ENCODE measurements at places on chromosomes 7 and 10.

DNA sequence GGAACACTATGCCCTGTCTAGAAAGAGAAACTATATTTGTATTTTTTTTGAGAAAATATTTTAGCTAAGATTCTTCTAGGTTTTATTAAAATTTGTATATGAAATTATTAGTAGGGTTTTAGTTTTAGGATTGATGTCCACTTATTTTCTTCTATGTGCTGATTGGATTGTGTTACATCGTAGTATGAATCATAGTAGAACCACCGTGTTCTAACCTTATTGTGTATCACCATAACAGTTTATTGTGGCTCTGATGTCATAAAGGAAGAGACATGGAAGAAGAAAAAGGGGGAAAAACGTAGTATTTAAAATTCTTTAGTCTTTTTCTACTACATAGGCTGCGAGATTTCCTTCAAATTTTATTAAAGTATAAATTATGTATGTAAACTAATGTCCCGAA is 1.9 kb downstream of the AGBL3 start:
- DNase-seq = no peak

DNA sequence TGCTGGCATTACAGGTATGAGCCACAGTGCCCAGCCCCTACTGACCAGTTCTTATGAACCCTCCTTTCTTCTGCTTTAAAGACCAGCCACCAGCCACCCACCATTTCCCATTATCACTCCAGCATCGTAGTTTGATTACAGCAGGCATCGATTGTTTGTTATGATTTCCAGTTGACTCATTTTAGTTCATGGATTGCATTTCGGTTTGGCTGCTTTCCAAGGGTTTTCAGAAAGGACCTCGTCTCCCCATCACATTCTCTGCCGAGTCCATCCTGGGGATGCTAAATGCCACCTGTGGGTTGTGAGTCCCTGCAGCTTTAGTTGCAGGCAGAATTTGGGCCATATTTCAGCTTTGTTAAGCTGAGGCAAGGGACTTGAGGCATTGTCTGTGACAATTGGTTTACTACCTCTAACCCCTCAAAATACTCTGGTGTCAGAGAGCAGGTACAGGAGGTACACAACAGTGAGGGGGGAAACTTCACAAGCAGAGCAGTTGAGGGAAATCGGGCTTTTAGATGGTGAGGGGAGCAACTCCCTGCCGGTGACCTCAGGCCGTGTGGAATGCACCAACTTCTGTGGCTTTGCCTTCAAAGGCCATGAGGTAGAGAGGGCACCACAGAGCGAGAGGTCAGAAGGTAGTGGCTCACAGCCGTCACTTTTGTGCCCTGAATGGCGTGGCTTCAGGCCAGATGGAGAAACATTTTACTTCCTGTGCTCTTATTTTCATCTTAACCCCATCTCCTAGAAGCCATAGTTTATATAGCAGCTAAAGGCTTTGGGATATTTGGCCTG is 203.8 kb downstream of the CCDC3 start:
- DNase-seq = no peak

DNA sequence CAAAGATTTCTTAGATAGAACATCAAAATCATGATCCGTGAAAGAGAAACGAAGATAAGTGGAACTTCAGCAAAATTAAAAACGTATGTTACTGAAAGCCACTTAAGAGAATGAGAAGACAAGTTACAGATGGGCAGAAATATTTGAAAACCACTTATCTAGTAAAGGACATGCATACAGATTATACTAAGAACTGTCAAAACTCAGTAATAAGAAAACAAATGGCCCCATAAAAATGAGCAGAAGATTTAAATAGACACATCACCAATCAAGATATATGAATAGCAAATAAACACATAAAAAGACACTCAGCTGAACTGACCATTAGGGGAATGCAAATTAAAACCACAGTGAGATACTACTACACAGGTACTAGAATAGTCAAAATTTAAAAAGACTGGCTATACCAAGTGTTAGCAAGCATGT is 343.7 kb downstream of the PTEN start:
- no peak for DNase-seq

DNA sequence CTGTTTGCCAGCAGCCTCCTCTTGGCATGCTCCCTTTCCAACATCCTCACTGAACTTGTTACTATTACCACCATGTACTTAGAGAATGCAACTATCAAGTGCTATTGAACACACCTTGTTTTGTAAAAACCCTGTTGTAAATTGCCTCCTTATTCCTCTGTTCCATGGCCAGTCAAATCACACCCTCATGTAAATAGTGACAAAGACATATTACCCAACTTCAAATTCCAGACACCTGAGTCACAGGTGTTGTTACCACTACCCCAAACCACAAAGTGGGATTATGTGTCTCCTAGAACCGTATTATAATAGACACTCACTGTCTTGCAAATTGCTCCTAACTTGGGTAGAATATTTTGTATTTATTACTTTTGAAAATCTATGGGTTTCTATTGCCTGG is 263.2 kb upstream of the C7orf33 start:
- peak; percentile 77 for DNase-seq

DNA sequence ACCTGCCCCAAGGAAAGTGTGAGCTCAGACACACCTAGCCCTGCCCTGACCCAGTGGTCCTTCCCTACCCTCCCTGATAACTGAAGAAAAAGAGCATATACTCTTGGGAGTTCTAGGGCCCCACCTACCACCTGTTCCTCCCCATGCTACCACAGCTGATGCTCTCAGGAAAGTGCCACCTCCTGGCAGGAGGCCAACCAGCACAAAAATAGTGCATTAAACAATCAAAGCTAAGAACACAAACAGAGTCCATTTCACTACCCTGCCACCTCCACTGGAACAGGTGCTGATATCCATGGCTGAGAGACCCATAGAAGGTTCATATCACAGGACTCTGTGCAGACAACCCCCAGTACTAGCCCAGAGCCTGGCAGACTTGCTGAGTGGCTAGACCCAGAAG is 288.6 kb upstream of the PHF14 start:
- DNase-seq = no peak

- no peak for DNase-seq
These were observed 163.1 kb downstream of the AUTS2 start for GRCh38 chr7:69761290-69761922.

GRCh38 chr7:53209129-53209528 is 173.7 kb downstream of the POM121L12 start:
- DNase-seq = no peak

DNA sequence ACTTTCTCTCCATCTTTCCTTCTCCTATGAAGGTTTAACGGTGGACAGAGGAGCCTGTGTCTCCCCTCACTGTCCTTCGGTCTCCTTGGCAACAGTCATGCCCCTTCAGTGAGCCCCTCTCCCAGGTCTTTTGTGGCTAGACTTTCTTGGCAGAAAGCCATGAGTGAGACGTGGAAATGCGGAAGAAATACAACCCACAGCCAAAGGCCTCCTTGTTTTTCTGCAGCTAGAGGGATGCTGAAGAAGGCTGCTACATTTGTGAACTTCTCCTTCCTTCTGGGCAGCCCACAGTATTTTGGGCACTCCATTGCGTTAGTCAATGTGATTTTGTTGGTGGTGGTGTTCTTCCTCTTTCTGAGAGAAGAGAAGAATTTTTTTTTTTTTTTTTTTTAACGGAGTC is 333.7 kb upstream of the PODXL start:
- DNase-seq = no peak

- DNase-seq = no peak
These were observed 41.5 kb downstream of the AHR start for GRCh38 chr7:17339952-17340351.

GRCh38 chr7:1172666-1173523 is 12.9 kb upstream of the ZFAND2A start:
- no peak for DNase-seq

GRCh38 chr10:665579-666091 is 23.8 kb downstream of the DIP2C start:
- DNase-seq = no peak

DNA sequence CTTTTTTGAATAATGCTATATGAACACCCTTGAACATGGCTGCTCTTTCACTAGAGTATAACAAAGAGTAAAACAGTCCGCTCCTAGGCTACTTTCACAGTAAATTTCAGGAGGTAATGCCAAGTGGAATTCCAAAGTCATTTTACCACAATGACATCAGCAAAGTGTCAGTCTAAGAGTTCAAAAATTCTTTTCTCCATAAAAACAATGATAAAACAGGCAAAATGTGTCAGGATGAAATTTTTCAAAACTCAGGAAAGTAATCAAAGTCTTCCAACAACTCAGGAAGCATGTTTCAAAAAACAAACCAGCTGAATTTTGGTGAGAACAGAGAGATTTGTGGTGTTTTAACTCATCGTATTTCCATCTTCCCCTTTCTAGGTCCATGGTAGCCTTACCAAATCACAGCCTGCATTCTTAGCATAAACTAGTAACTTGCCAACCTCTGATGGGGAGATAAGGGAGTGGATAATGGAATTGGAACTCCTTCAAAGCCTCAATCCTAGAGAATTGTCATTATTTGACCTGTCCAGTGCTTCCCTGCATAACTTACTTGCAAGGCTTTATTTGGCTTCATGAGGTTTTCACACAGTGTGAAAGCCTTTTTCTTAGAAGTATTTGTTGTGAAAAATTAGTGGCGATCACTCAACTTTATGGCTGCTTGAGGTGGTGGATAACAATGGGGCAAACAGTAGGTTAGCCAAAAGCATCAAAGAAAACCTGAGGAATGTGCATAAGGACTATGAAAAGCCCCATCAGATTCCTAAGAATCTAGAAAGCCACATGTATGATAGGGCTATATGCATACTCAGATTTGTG is 302.7 kb downstream of the HDAC9 start:
- DNase-seq = no peak

DNA sequence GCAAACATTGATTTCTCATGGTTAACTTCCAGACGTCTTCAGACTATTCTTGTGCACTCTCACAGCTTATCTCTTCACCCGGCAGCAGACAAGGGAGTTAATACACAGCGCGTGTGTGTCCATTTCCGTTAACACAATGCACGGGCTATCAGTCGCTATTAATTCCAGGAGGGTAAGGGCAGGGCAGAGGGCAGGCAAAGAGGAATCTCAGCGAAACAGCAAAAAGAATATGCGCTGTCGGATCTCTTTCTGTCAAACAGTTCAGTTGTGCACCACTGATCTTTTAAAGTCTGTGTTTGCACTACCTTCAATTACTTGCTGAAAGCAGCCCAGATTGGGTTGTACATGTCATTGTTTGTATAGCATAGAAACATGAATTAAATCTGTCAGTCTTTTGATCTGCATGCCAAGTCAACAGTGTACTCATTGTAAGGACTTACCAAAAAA is 41.1 kb upstream of the CABCOCO1 start:
- DNase-seq = no peak

GRCh38 chr10:57145548-57145947 is 784.5 kb upstream of the ZWINT start:
- no peak for DNase-seq

GRCh38 chr10:123619067-123619855 is 46.9 kb upstream of the GPR26 start:
- DNase-seq = no peak

DNA sequence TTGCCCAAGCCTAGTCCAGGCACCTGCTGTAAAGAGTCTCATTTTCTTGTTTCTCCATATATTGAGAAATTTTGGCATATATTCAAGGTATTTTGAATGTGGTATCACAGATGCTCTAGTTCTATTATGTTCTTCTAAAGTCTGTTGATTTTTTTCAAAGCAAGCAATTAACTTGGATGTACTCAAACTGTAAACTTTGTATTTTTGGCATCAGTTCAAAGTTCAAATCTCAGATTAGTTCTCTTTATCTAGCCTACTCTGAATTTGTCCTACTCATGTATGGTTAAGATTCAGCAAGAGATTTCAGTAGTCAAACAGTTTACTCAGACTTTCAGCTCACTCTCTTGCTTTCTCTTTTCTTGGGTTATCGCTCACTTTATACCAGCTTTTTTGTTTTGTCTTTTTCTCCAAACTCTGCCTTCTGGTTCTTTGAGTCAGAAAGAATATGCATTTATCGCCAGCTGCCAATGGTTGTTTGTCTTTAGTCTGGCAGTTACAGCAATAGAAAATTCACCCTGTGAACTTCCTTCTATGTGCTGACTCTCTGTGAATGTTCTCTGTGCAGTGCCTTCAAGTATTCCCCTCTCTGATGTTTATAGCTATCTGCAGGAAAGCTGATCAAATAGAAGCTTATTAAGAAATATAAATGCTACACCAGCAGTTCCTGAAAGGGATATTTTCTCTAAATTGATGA is 56.0 kb downstream of the ANKRD7 start:
- no peak for DNase-seq

- no peak for DNase-seq
These were observed 91.3 kb upstream of the NPY start for GRCh38 chr7:24192691-24193090.

DNA sequence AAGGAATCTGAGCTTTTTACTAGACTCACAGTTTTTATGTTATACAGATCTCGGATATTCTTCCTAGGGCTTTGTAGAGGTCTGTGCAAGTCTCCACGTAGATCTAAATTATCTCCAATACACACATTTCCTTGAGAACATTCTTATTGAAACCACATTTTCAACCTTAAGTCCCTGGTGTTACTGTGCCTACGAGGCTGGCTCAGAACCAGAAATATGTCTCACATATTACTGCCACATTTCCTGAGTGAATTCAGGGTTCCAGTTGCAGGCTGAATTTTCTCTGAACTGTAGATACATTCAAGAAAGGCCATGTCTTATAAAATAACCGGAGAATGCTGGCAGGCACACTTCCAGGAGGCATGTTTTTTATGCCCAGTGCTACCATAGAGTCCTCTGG is 46.5 kb downstream of the INHBA start:
- DNase-seq = no peak

- no peak for DNase-seq
These were observed 27.7 kb upstream of the NRBF2 start for GRCh38 chr10:63105225-63106110.

DNA sequence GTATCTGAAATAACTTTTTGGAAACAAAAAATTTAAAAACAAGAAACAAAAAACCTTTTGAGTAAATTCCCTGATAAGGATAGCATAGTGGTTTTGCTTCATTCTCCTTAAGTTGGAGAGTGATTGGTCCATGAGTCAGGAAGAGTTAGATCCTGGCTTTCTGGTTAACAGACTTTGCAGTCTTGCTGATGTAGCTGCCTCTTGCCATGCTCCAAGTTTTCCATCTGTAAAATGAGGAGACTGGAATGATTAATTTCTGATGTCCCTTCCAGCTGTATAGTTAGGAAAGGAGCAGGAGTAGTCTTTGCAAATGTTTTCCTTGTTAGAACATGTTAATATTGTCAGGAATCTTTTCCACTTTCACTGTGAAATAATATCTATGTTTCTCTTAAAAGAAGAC is 266.6 kb downstream of the DNAJB9 start:
- DNase-seq = no peak
